ENCODE measurements at places on chromosomes 11 and 22.

DNA sequence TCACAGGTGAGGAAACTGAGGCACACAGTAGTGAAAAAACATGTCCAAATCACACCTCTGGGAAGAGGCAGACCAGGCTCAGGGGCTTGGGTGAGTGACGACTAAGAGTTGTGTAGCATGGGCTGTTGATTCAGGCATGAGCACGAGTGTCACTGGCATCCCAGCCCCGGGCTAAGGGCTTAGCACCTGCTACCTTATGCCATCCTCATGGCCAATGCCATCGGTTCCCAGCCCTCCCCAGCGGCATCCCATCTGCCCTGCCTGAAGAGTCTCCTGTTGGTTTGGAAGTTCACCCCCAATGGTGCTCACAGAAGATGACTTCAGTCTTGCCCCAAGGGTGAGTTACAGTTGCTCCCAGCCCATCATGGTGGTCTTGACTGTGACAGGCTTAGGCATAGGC lies 22.4 kb downstream of the MB start:
- DNase-seq: no peak

DNA sequence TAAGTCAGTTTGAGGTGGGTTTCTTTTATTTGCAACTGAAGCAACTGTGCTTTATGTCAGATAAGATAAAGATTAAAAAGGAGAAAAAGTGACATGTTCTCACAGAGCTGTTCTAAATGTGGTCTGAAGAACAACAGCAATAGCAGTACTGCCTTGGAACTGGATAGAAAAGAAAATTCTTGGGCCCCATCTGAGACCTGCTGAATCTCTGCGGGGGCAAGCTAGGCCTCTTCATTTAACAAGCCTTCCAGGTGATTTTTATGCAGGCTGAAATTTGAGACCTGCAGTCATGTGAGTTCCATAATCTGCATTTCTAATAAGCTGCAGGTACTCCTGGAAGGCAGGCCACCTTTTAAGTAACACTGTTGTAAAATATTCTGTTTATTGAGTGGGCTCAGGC lies 91.4 kb upstream of the CTSC start:
- no peak for DNase-seq

GRCh38 chr11:71164186-71164585 lies 88.2 kb downstream of the SHANK2 start:
- no peak for DNase-seq

GRCh38 chr22:30743257-30744020 lies 48.8 kb downstream of the OSBP2 start:
- DNase-seq: no peak

DNA sequence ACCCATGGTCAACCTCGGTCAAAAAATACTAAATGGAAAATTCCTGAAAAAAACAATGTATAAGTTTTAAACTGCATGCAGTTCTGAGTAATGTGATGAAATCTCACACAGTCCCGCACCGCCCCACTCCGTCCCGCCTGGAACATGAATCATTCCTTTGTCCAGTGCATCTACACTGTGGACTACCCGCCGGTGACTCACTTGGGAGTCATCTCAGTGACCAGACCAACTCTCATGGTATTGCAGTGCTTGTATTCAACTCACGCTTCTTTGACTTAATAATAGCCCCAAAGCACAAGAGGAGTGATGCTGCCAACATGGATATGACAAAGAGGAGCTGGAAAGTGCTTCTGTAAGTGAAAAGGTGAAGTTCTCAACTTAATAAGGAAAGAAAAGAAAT lies 48.8 kb downstream of the ARHGAP32 start:
- no peak for DNase-seq

DNA sequence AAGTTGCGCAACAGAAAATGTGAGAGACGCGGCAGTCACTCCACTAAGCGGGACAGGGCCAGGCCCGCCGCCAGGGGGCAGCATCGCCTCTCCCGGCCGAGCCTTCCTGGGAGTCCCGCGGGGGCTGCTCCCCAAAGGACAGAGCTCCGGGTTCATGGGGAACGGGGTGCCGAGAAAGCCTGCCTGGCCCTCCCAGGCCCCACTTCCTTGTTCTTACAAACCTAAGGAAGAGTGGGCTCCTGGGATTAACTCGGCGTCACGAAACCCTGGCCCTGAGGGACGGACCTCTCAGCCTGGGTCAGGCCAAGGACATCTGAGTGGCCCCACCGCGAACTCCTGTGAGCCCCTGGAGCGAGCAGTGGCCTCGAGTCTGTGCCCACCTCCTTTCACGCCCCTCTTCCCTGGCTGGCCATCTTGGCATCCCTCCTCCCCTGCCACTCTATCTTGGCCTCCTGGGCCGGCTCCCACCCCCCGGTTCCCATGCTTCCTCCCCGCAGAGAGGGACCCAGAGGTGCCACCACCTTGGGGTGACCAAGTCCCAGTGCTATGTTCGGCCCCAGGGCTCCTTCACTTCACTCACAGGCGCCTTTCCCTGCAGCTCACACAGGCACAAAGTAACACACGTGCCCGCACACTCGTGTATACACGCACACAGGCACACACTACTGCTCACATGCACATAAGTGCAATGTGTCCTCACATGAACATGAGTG lies 99.9 kb upstream of the FGF3 start:
- DNase-seq: peak; percentile 55

DNA sequence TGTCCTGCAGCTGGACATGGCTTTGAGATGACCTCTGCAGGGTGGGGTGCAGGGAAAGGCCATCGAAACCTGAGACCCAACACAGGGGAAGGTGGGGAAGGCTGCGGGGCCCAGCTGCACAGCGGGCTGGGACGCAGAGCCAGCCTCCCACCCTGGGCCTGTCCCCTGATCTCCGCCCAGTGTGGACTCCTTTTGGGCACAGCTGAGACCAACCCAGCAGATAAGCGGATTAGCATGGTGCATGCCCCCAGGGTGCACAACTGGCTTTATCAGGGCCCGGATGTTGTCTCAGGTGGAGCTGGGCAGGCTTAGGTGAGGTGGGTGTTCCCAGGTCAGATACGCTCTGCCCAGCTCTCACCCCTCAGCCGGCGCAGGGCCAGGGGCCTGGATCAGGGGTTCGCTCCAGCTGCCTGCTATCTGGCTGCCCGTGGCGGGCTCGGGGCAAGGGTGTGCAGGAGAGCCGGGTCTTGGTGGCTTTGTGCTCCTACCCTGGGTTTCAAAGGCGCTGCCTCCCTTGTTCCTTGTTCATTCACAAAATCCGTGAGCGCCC lies 28.1 kb upstream of the MUC5AC start:
- DNase-seq: no peak

- DNase-seq: no peak
These were observed 256.4 kb upstream of the SESN3 start for GRCh38 chr11:95487391-95487790.

DNA sequence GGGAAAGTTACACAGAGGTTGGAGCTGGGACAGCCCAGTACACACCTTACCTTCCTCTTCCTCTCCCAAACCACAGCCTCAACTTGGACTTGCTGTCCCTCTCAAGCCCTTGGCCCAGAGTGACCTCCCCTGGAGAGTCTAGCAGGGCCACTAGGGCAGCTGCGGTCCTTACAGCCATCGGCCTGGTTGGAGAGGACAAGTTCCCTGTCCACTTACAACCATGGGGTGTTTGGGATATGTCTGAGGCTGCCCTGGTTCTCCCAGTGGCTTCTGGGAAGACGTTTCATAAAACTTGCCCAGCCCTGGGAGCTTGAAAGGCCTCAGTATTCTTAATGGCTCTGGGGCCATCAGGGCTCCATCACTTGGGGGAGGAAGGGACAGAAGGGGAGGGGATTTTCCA lies 13.1 kb upstream of the DGKZ start:
- DNase-seq: no peak

- DNase-seq: no peak
These were observed 55.2 kb downstream of the SLC1A2 start for GRCh38 chr11:35363854-35364780.

DNA sequence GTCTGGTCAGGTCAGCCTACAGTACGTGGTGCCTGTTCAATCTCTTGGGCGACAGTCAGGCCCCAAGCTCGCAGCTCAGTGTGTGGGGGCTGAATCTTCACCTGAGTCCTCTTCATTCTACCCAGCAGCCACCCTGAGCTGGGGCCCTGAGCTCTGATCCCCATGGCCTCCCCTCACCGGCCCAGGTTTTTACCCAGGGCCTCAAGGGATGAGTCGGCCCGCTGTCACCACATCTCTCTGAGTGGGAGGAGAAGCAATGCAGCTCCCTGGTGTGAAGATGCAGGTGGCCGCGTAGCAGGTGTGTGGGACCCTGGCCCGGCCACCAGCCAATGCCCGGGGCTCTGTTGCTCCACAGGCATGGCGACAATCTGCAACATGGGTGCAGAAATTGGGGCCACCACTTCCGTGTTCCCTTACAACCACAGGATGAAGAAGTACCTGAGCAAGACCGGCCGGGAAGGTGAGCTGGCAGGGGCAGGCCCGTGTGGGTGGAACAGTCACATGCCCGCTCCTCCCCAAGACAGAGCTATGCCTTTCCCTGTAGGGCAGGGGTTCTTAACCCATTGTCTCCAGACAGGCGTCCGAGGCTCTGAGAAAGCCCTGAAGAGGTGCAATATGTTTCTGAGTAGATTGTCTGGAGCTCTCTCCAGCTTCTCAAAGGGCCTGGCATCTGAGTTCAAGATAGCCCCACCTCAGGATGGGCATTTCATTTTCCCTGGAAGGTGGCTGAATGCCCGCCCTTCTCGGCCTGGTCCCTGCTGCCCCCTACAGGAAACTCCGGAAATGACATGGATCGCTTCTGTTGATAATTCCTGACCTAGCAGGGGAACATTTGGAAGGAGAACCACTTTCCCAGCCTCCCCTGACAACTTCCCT lies 26.9 kb downstream of the POLR3H start:
- no peak for DNase-seq

GRCh38 chr11:95163106-95163505 lies 67.9 kb downstream of the SESN3 start:
- DNase-seq: no peak

- DNase-seq: no peak
These were observed 3.0 kb downstream of the TSPAN18 start for GRCh38 chr11:44729713-44730112.

GRCh38 chr22:25054943-25055511 lies 102.5 kb downstream of the KIAA1671 start:
- no peak for DNase-seq

GRCh38 chr11:102551169-102551781 lies 20.7 kb upstream of the MMP7 start:
- DNase-seq: no peak

DNA sequence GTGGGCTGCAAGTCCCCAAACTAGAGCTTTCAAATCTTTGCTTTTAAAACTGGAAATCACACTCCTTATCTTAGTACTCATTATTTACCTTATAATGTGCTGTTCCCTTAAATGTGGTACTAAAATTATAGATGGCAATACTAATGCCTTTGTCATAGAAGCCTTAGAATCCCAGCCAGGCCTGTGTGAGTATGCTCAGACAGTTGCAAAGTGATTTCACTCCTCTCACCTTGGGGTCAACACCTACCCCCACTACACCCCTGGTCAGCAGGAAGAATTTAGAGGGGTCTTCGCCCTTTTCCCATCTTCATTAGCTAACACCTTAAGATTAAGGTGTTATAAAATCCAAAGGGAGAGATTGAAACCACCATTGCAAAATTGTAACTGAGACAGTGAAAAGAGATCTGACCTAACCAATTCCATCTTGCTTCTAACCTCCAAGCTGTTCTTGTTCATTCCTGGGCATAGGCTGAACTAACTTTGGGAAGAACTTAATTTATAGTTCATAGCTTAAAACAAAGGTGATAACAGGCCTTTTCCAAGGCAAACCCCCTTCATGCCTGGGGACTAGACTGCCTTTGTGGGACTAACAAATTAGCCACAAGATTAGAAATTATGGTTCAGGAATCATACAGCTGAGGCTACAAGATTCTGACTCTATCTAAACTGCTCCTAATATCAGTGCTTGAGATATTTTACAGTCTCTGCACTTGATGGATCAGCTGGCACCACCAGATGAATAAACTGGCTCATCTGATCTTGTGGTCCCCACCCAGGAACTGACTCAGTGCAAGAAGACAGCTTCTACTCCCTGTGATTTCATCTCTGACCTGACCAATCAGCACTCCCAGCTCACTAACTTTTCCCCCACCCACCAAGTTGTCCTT lies 10.4 kb upstream of the MRPL17 start:
- peak; percentile 3 for DNase-seq

GRCh38 chr22:31828739-31829138 lies 74.9 kb downstream of the DEPDC5 start:
- DNase-seq: no peak

Measured in stimulated activated naive CD4-positive, alpha-beta T cell (primary cell).